ENCODE measurements at places on chromosomes 3 and 15.

DNA sequence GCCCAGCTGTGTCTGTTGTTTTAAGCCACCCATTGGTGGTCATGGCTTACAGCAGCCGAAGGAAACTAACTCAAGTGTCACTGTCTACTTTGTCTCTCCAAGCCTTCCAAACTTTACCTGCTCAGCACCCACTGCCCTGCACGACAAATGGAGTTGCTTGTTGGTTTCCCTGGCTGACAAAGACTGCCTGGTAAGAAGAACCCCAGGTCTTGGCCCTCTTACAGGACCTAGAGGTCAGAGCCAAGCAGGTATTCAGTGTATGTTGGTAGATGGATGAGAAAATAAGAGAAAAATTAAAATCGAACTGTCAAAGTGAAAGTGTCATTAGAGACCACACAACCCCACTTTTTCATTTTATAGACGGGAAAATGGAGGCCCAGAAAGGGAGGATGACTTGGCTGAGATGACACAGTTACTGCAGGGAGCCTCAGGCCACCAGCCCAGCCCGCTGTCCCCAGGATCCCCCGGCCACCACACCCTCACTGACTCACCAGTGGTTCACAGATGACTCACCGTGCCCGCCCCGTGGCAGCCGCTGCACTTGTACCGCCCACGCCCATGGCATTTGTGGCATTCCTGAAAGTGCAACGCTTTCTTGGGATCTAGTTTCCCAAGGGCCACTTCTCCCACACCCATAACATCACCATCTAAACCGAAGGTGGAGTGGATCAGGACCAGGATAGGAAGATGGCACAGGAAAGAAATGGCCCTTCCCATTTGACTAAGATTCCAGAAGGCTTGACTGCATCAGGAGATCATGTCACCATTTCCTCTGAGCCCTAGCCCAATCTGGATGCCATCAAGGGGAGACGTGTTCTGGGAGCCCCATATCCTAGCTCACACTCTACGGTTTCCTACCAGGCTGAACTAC is 15.2 kb downstream of the SSUH2 start:
- DNase-seq: no peak

DNA sequence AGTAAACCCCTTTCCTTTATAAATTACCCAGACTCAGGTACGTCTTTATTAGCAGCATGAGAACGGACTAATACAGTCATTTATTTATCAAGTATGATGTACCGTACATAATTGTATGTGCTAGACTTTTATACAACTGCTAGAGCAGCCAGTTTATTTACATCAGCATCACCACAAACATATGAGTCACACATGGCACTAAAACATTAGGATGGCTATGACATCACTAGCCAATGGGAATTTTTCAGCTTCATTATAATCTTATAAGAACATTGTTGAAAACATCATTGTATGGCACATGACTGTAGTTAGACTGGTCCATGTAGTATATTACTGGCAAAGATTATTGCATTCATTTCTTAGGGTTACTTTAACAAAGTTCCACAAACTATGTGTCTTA is 121.7 kb downstream of the ZMAT3 start:
- no peak for DNase-seq

DNA sequence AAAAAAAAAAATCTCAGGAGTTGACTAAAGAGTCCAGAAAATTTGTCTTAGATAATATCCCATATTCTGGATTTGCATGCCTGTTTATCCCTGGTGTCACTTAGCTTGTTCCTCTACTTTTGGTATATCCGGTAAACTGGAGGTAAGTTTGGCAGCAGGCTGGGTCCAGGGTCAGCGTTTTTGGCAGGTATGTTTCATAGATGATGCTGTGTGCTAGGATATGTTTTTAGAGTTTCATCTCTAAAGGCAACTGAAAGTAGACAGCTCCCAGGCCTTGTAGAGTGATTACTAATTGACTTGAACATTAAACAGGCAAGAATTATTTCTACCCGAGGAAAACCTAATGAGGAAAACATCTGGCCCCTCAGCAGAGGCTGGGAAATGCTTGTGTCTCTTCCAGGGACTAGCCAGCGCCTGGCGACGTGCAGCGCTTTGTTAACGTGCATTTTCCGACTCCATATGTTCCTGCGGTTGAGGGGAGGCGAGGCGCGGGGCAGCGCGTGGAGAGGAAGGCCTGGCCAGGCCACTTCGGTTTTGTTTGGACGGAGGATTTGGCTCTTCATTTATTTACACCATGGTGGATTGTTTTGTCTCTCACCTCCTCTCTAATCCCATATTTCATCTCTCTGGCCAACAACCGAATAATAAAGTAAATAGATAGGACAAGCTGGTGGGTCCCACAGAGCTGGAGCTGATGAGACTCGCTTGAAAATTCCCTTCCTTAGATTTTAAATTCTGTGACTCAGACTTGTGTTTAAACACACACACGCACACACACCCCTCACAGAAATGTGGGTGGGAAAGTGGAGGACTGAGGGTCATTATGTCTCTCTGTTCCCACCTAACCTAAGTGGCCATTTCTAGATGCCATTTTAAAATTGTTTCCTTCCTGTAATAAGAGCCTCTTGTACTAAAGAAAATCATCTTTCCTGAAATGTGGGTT is 65.3 kb downstream of the ASB7 start:
- DNase-seq: no peak

- DNase-seq: no peak
Observed at GRCh38 chr3:18868911-18869689, 279.2 kb upstream of the KCNH8 start.

- DNase-seq: no peak
Observed at GRCh38 chr3:178043084-178043483, 493.2 kb upstream of the KCNMB2 start.

DNA sequence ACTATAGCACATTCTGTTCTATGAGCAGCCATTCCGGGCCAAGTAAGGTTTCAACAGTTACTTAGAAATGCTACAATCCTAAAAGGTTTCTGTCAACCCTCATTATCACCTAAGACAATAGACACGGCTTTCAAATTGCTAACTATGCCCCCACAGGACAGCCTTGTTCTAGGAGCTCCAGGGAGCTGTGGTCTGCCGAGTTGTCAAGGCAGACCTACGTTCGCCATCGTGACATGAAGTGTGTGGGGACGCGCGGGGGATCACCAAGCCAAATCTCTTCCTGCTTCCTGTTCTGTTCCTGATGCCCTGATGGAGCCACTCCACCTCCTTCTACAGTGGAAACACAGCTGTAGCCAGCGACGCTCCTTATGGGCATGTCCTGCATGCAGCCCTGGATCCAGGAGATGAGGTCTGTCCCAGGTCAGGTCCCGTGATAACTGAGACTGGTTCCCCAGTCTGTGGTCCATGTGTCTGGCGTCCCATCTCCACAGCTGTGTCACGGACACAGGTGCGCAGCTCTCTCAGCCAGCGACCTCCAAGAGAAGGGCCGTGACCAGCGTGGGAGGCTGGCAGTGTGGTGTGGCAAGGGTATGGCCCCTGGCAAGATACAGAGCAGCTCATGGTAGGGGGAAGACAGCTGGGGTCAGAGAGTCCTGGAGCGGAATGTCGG is 82.8 kb downstream of the PCSK6 start:
- DNase-seq: no peak

DNA sequence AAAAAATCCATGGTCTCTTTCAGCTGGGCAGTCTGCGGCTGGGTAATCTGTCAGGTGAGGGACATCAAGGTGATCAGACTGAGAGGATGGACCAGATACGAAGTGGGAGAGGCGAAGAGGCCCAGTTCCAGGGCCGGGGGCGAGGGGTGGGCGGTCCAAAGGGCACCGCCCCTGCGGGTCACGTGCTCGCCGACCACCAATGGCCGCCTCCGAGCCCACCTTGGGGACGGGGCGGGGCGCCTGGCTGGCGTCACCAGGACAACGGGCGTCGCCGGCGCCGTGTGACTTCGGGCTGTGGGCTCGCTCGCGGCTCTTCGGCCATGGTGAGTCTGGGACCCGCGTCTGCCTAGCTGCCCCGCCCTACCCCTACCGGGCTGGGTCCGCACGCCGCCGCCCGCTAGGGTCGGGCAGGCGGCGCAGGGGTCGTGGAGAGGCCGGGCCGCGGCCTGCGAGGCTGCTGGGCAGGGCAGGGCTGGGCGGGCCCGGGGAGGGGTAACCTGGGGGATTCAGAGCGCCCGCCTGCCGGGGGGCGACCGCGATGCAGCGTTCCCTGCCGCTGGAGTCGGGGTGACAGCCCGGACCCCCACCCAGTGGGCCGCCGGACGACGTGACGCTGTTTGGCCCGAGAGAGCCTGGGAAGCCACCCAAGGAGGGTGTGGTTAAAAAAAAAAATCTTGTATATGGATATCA is at the start of gene FBXL2:
Gene FBXL2, plus strand, starts transcription at position 250 of the 690 bp plus-strand sequence. Its CDS starts 71 bp downstream, at position 321.
- DNase-seq: no peak

- DNase-seq: no peak
Observed at GRCh38 chr3:113514265-113514769, 639 bp downstream of the SPICE1 start.

GRCh38 chr15:44545913-44546802 is 9.2 kb downstream of the EIF3J start:
- no peak for DNase-seq

DNA sequence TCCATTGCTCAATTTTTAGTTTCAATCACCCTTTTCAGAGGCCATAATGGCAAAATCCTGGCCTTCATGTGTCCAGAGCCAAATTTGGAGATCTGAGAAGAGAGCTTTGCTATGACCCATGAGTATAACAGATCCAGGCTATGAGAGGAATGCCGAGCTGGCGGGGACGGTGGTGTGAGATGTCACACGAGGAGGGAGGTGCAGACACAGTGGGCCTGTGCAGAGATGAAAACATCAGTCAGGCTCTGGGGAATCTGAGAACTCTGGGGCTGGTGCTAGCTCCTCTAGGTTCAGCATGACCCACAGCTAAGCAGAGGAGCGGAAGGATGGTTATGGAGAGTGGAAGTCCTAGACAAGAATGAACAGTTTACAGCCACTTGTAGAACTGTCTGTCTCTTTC is 398.3 kb upstream of the ATP10A start:
- no peak for DNase-seq

GRCh38 chr3:58659051-58659675 is 7.4 kb downstream of the FAM3D start:
- DNase-seq: no peak

- no peak for DNase-seq
Observed at GRCh38 chr3:16252988-16253387, 11.8 kb downstream of the DPH3 start.

DNA sequence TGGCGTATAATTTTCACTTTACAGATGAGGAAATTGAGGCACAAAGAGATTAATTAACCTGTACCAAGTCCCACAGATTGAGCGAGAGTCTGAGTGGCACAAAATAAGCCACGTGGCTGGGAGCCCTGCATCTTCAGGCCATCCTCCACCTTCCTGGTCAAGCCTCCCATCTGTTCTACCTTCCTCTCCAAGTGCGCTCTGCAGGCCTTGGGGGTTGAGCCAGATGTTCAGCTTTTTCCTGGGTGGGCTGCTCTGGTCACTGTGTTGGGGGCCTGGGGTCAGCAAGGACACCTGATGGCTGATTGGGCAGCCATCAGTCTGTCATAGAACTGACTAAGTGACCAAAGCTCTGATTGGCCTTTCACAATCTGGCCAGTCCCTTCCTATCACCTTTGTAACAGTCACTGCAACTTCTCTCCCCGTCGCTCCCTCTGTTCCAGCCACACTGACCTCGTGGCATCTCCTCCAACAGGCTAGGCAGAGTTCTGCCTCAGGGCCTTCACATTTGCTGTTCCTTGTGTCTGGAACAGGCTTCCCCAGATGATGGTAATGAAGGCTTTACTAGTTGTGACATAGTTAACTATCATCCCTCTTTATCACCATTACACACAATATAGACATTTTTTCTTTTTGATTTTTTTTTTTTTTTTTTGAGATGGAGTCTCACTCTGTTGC is 46.8 kb downstream of the SCN5A start:
- no peak for DNase-seq

DNA sequence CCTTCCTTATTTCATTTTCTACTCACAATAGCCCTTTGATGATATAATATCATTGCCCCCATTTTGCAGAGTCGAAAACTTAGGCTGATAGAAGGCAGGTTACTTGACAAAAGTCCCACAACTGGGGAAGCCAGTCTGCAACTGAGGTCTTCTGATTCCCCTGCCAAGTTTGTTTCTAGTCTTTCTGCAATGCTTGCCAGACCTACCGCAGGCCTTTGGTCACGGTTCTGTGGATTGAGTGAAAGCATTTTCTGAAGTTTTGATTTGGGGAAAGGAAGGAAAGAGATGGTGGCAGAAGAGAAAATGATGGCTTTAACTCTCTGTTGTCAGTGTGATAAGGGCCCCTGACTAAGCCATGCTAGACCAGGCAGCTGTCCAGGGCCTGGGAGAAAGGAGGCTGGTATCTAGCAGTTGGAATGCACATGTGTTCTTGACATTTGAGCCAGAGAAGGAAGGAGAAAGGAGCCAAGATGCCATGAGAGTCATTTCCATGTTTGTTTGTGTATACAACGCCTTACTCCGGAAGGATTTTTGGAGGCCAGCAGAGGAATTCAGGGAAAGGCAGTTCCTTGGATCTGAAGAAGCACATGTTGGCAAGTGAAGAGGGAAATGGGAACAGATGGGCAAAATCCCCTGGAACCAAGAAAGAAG is 29.9 kb downstream of the FAH start:
- no peak for DNase-seq

DNA sequence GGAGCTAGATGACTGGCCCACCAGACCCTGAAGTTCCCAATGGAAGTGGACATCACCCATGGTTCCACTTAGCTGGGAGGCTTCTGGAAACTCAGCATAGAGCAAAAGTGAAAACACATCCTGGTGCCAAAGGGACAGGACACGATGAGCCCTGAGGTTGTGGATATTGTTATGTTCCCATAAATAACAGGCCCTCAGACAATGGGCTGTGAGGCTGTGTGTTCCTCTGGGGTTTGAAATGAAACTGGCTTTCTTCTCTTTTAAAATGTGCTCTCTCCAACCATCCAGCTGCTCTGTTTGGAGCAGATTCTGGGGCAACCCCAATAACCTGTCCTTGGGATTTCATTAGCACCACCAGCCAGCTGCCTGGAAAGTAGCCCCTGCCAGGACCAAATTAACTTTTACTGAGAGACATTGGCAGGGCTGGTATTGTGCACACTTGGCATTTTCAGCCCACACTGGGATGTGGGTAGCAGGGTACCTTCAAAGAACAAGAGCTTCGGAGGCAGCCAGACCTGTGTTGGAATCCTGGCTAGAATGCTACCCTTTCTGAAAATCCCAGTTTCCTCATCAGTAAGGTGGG is 97.5 kb downstream of the DNAJB8 start:
- DNase-seq: no peak

- DNase-seq: no peak
Observed at GRCh38 chr3:86895202-86895601, 95.7 kb downstream of the VGLL3 start.

GRCh38 chr3:10485806-10486205 is 19.6 kb downstream of the ATP2B2 start:
- no peak for DNase-seq

- DNase-seq: no peak
Observed at GRCh38 chr3:123642182-123642956, 57.5 kb upstream of the HACD2 start.

DNA sequence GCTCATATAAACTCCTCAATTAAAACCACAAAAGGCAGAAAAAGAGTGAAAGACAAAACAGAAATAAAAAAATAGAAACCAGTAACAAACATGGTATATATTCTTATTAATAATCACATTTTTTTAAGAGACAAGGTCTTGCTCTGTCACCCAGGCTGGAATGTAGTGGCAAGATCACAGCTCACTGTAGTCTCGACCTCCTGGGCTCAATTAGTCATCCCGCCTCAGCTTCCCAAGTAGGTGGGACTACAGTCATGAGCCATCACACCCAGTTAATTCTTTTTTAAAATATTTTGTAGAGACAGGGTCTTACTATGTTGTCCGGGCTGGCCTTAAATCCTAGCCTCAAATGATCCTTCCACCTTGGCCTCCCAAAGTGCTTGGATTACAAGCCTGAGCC is 37.1 kb downstream of the FAM240A start:
- no peak for DNase-seq

All from activated T-helper 1 cell treated with Interleukin-2 at 50 U/mL for 16 hours (primary cell).